Fibroblast of skin of back (primary cell): ENCODE measurements at places on chromosomes 3 and 15.
A peak's percentile ranks its signal among the peaks of the same experiment; 100 is the strongest.

DNA sequence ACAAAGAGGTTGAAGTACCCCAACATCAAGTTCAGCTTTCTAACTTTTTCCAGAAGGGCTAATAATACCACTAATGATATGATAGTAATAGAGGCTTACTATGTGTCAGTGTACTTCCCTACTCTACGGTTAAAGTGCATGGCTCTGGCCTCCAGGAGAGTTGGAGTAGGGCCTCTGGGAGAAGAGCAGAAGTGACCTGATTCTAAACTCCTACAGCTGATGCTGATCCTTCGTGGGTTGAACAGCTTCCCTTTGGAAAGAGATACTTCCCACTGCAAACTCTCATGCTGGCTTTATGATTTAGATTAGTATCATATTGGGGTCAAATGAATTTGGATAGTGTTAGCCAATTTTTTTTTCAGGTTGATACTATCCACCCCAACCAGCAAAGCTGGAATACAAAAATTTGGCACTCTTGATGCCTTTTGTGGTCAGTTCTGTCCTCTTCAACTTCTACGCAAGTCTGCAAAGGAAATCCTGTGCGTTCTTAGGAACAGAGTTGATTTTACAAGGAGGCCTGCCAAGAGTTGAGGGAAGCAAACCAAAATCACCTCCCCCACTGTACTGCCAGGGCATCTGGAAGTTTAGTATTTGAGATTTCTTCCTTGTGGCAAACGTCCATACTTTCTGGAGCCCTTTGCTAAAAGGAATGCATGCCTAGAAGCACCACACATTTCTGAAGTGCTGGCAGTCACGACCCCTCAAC, 17.8 kb downstream of the TMEM212 start:
- peak; percentile 53 for DNase-seq

- DNase-seq: peak; percentile 76
These were observed 35.8 kb downstream of the PRKCD start for GRCh38 chr3:53196575-53197407.

DNA sequence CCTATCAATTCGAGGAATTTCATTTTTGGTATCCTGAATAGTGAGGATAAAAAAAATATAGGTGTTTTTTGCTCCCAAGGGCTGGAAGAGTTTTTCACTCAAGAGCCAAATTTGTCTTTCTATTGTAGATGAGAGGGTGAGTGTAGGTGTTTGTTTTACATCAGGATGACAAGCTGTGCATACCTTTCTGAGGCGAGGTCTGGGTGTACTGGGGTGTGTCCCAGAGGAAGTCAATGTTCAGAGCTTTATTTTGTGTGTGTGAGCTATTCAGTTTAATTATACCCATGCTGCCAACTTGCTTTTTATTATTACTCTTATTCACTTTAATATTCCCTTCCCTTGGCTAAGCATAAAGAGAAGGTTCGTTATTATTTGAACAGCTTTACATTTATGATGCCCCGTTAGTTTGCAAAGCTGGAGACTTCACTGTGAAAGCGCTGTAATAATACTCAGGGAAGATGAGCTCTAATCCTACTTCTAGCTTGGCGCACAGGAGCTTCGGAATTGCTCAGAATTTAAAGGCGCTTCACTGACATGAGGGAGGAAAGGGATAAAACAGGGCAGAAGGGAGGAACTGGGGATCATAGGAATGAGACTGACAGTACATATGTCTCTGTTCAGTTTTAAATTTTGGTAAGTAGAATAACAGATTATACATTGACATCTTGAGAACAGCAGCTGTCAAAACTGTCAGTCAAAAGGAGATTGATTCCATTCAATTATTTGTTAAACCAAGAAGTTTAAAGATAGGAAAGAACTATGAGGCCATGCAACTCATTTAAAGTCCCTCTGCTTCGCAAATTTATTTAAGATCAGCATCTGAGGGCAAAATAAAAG, 117.7 kb upstream of the TP63 start:
- no peak for DNase-seq

DNA sequence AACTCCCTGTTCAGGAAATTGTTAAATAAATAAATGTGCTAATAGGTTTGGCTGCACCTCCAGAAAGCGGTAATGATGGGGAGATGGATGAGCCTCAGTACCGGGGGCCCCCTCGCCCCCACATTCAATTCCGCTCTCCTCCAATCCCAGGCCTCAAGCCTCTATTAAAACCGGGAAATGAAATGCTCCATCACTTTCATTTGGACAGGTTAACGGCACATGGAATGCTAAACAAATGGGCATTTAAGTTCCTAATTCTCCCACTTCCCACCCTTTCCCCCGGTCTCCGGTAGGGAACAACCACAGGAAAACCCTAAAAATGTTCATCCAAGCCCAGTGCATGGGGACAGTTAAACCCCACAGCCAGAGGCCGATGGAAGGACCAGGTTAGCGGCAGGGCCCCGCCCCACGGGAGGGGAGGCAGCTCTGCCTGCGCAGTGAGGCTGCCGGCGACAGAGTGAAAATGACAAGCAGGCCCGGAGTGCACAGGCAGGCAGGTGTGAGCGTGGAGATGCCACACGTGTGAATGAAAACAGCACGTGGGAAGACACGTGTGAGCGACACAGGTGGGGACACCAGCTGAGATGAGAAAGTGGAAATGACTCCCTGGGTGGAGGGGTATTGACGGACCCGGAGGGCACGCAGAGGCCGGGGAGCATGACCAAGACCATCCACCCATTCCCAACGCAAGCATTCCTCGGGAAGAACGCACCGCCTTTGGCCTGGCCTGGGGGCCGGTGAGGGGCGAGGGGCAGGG, 28.1 kb downstream of the RNU5B-1 start:
- DNase-seq: no peak

- DNase-seq: no peak
These were observed 16.9 kb upstream of the LPP start for GRCh38 chr3:188137051-188137450.

GRCh38 chr15:40345225-40345866, 4.6 kb upstream of the CCDC9B start:
- no peak for DNase-seq

DNA sequence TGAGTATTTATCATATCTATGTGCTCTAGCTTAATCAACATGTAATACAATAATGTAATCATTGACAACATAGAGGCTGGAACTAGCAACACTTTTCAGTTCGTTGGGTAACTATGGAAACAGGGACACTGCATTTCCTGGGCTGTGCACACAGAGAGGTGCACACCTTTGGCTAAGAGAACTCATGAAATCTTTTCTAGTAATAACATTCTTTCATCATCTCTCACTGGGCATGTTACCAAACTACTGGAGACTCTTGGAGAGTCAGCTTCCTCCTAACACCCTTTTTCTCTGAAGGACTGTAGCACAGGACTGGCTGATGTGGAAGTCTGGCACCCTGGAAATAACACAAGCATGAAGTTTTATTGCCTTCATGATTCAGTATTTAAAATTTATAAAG, 135.6 kb downstream of the KCNMB2 start:
- DNase-seq: peak; percentile 81

DNA sequence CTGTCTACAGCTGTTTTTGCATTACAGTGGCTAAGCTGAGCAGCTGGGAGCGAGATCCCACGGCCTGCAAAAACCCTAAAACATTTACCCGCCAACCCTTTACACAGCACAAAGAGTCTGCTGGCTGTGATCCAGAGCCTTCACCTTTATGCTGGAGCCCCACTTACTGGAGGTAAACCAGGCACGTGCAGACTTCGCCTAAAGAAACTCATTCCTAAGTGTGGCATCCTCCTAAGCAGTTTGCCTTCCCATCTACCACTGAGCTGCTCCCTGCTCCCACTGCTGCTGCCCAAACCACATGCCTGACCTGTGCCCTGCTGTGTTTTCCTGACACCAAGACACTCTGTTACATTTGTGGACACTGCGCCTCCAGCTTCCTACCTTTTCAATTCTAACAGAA, 53.0 kb downstream of the CHSY1 start:
- DNase-seq: no peak

DNA sequence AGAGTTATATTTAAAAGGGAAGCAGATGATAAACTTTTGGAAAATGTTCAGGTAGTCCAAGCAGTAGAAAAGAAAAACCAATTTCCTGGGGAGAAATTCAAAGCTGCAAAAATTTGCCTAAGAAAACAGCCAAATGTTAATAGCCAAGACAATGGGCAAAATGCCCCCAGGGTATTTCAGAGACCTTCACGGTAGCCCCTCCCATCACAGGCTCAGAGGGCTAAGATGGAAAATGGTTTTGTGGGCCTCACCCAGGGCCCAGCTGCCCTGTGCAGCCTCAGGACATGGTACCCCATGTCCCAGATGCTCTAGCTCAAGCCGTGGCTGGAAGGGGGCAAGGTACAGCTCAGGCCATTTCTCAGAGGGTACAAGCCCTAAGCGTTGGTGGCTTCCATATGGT, 391.0 kb downstream of the ZIC4 start:
- DNase-seq: no peak
